HTR-8/SVneo (cell line): ENCODE measurements at places on chromosomes 3 and 15.

DNA sequence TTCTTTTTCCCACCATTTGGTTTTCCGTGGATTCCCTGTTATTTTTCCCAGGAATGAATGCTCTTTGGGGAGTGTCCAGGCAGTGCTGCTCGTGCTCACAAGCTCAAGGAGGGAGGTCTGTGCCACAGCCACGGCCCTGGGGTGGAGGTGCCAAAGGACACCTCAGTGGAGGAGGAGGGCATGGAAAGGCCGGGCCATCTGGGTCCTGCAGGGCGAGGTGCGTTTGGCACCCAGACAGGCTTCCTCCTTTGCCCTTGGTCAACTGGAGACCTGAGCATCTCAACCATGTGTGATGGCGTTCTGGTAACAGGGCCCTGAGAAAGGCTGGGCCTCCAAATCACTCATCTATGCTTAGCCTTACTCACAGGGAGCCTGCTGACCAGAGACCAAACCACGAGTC is 25.4 kb downstream of the KY start:
- no peak for DNase-seq

GRCh38 chr3:129610276-129610675 is 3.8 kb upstream of the PLXND1 start:
- DNase-seq = no peak

DNA sequence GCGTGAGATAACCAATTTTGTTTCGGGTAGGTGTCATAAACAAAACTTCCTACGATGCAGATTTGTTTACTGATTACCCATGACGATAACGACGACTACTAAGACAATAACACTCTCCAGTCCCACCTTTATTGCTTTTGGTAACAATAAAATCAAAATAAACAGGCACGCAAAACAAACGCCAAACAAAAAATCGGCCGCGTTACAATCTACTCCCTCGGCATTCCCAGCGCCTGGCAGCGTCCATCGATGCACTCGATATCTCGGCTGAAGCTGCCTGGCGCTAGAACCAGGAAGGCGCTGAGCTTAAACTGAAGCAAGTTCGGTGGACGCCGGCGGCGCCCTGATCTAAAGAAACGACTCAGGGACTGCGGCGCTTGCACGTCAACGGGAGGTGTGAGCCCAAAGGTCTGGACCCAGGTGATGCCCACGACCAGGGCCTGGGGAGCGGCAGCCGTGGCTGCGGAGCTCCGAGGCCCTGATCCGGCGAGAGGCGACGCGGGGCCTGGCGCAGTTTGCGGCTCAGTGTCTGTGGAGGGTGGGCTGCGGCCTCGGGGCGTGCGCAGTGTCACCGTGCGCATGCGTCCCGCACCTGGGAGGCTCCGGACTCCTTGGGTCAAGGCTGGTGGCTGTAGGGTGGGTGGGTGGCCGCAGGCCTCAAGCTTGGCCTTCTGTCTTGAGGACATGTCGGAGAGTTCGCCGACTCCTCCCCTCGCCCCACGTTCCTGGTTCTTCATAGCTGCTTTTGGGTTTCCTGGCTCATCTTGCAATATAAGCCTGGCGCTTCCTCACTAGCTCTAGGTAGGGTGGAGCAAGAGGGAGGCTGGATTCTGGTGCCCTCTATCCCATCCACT is at the start of gene RSRC1:
TSS of gene RSRC1 (plus strand) at position 286 of the 854 bp plus-strand sequence. CDS start 12,016 bp downstream, outside the sequence.
- peak; percentile 81 for DNase-seq

DNA sequence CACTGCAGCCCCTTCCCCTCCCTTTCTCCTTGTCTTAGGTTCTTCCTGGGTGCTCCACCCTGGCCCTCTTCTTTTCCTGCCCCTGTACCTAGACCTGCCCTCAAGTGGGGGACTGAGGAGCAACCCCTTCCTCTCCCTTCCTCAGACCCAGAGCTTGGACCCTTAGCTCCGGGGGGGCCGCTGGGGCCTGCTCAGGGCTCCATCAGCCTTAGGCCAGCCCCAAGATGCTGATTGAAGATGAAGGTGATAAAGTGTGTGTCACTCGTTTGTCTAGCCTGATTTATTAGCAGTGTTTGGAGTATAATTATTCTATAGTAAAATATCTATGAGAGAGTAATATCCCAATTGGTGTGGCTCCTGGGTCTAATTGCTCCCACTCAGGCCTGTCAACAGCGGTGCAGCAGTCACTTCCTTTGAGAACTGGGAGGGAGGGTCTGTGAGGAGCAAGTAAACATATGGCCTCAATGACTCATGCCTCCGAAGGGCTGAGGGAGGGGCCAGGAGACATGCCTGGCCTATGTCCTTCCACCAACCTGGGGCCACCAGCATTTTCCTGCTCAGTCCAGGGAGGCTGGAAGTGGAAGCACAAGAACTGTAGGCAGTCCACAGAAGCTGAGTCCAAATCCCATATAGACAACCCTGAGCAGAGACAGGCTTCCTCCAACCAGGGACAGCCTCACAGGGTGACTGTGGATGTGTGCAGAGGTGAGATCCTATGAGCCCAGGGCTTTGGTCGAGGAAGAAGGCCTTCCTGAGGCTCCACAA is 123.2 kb downstream of the DNAJB8 start:
- DNase-seq = peak; percentile 80

GRCh38 chr15:48946074-48946839 is 17.5 kb downstream of the SHC4 start:
- peak; percentile 24 for DNase-seq

DNA sequence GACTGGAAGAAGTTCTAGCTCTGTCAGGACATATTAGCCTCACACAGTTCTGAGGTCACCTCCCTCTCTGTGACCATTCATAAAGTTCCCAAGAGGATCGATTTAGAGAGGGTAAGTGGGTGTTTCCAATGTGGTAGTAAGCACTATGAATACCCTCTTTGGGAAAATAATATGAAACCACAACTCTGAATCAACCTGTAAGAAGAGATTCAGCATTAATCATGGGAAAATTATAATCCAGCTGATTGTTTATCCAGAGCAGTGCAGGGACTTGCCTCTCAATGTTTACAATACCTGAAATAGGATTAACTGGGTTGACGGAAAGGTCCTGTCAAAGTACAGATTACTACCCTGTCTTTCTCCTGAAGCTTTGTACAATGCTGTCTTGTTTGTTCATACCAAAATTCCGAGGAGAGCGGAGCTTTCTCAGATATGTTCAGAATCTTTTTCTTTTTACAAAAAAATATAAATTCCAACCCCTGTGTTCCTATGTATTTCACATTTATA is 302.9 kb upstream of the DPPA4 start:
- DNase-seq = no peak

DNA sequence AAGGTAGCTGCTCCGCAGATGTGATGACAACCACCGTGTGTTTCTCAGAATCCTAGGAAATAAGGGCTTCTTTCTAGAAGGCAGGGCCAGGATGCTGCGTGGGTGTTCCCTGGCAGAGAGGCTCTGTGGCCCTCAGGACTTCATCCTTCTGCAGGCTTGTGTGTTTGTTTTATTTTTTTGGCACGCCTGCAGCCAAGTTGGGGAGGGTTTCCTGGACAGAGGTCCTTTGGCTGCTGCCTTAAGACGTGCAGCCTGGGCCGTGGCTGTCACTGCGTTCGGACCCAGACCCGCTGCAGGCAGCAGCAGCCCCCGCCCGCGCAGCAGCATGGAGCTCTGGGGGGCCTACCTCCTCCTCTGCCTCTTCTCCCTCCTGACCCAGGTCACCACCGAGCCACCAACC is at the start of gene CLEC3B:
TSS of gene CLEC3B (plus strand) at position 266 of the 400 bp plus-strand sequence. CDS start at position 326, 60 bp downstream.
- no peak for DNase-seq

- no peak for DNase-seq
Observed at GRCh38 chr15:99407716-99408115, 156.4 kb downstream of the LRRC28 start.

DNA sequence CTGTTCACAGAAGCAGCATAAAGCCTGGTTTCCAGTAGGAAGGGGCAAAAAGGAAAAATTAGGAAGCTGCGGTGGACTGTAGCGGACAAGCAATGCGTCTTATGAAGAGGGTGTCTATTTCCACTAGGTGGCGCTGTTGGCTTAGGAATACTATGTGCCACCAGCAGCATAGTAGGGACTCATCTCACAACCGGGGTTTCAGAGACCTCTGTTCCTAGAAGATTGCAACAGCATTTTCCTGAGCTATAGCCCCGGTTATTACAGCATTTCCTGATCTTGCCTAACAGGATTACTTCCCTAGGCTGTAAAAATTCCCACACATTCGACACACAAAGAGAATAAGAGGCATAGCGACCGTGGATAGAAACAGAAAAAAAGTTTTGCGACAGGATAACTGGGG is 683.0 kb downstream of the TBL1XR1 start:
- no peak for DNase-seq

- DNase-seq = no peak
Observed at GRCh38 chr3:90031121-90031520, 923.7 kb downstream of the EPHA3 start.

GRCh38 chr3:184738982-184739381 is 27.1 kb upstream of the MAGEF1 start:
- no peak for DNase-seq

- no peak for DNase-seq
Observed at GRCh38 chr3:49076646-49077045, 17.2 kb downstream of the QRICH1 start.

DNA sequence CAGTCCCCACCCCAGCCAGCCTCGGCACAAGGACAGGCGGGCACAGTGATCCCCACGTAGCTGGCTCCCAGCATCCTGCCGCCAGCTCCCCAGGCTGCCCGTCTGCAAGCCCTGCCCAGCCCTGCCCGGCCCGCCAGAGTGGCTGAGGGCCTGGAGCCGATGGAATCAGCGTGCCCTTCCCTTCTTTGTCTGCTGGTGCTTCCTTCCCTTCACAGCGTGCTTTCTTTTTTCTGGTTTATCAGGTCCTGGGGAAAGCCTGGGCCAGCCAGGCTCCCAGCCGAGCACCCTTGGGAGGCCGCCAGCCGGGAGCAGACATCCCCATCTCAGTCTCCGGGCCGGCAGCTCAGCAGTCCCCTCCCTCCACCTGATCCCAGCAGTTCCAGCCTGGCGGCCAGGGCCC is 54.7 kb upstream of the SMAD6 start:
- no peak for DNase-seq

DNA sequence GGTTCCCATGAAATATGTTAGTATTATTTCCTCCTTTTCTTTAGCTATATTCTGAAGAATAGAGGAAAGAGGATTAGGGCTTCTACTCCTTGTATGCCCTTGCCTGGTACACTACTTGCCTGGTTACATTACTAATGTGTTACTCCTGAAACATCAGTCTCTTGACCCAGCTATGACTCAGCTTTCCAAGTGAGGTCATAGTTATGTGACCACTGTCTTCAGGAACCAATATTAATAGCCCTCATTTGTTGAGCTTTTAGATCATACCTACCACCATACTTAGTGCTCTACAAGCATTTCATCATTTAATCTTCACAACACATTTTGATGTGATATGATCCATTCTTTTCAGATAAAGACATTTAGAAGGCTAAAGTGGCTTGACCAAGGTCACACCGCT is 60.3 kb downstream of the CMSS1 start:
- DNase-seq = peak; percentile 68

DNA sequence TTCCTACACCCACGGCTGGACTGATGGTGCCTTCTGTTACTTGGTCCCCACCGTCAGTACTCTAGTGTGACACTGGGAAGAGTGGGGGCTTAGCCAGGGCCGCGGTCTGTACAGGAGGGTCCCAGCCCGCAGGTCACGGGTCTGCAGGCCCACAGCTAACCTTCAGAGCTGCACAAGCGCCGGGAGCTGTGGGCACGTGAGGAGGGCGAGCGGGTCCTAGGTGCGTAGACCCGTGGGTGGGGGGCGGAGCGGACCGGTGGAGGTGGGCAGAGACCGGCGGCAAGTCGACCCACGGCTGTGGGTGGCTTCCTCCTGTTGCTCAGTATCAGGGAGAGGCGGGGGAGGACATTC is 1.2 kb downstream of the TNFAIP8L3 start:
- DNase-seq = no peak

- no peak for DNase-seq
Observed at GRCh38 chr3:129629011-129629410, 22.5 kb upstream of the PLXND1 start.

- peak; percentile 13 for DNase-seq
Observed at GRCh38 chr3:24128199-24129005, 183.3 kb downstream of the NR1D2 start.

- DNase-seq = no peak
Observed at GRCh38 chr3:55675478-55675877, 188.4 kb upstream of the WNT5A start.

DNA sequence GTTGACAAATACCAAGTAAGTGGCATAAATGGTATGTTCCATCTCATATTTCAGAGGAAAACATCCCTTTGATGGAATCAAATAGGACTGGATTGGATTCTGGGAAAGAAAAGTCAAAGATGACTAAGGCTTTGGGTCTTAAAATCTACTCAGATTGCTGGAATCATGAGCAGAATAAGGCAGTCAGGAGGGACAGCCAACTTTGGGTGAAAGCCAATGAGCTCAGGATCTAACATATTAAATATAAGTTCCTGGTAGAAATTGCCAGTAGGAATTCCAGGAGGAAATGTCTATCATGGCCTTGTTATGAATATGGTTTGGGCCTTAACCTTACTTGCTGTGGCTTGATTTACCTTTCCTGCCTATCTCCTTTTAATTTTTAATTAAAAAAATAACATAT is 55.3 kb downstream of the ISL2 start:
- DNase-seq = no peak

GRCh38 chr15:63978511-63979261 is 67.6 kb downstream of the DAPK2 start:
- no peak for DNase-seq

- DNase-seq = no peak
Observed at GRCh38 chr3:37991823-37992222, 1.2 kb downstream of the VILL start.

- DNase-seq = no peak
Observed at GRCh38 chr15:62125773-62126172, 39.3 kb downstream of the C2CD4B start.

DNA sequence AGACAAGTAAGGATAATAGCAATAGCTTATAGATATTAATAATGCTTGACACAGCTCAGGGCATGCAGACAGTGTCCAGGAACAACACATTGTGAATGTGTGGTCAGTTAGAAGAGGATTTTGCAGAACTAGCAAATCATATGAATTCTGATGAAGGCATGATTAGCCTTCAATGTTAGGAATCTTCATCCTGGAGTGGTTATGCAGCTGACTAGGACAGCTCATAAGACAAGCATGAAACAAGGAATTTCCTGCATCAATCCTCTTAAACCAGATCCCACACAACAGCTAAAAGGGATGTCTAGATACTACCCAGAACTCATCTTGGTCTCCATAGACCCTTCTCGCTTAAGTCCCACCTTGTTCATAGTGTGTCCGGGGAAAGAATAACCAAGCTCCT is 499.0 kb upstream of the ATP11B start:
- peak; percentile 2 for DNase-seq

DNA sequence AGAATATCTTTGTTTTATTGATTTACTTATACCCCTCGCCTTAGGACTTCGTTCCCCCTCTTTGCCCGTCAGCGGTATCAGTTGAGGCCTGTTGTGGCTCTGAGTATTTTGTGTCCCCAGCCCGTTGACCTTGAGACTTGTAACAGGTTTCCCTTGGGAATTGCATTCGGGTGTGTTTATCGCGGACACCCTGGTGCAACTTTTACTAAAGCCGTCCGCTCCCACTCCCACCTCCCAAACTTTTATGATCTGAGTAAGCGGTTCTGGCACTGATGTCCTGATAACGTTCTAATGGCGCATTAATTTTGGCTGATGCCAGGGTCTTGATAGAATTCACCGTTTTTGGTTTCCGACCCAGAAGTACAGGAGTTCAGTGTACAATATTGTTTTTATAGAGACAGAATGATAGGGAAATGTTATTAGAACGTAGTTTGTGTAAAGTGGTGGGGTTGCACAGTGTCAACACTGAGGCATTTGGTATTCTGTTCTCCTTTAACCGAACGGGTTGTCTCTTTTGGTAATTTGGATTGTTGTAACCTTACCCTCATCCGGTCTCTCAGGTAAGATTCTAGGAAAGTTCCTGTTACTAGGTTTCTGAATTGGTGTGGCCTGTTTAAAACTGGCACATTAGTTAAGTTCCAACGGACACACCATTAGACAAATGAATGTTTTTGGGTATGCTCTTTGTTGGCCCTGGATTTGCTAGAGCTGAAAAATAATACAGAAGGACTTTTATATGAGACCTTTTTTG is 47.8 kb downstream of the OIP5 start:
- DNase-seq = no peak
